ENCODE measurements at places on chromosomes 5 and 9. TPM values are rescaled to one million over a fixed set of nuclear protein-coding genes. Genes with fewer than 3 reads are reported as not detected.
A peak's percentile ranks its signal among the peaks of the same experiment; 100 is the strongest.

NPR3 gene
- 88.2 TPM for total RNA-seq

CDKN2B gene
- total RNA-seq, result 5.6 TPM

SLC25A48 gene
- total RNA-seq, result not detected

EQTN gene
- not detected for total RNA-seq

GRCh38 chr9:97979788-97980478 is 3.2 kb upstream of the ANP32B start:
- H3K36me3 ChIP-seq, result no peaks in the 10 kb centered on the region
- no peaks in the 10 kb centered on the region for H3K27me3 ChIP-seq
- H3K4me3 ChIP-seq, result no peak overlapping the region
- H3K27ac ChIP-seq, result no peak overlapping the region
- no peak for DNase-seq

- H3K4me3 ChIP-seq, result no peak overlapping the region
- H3K27ac ChIP-seq, result no peak overlapping the region
- H3K4me1 ChIP-seq, result no peaks in the 10 kb centered on the region
- H3K36me3 ChIP-seq, result no peaks in the 10 kb centered on the region
- DNase-seq, result no peak
Measured at GRCh38 chr5:28864006-28864405, 1825.6 kb upstream of the CDH9 start.

MFAP3 gene
- total RNA-seq, result 67.0 TPM

TMOD1 gene
- total RNA-seq, result 0.18 TPM

PCDHA5 gene
- total RNA-seq, result not detected

RANBP17 gene
- total RNA-seq, result 29.7 TPM

GRXCR2 gene
- not detected for total RNA-seq

GABRA6 gene
- not detected for total RNA-seq

DNA sequence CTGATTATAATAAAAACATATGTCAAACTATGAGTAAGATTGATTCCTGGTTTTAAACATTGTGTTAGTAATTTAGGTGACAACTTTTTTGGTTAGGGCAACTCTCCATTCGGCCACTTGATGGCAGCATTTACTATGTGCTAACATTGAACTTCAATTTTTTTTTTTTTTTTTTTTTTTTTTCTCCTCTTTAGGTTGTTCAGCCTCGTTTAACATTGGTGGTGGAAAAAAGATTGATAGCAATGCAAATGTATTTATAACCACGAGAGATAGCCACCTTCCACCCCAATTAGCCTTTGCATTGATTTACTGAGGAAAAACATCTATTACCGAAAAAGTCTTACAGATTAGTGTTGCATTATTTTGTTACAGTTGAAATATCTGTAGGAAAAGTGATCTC is 159.1 kb downstream of the CSNK1G3 start:
- no peak overlapping the region for H3K27ac ChIP-seq
- no peaks in the 10 kb centered on the region for H3K27me3 ChIP-seq
- H3K4me1 ChIP-seq, result peaks cover 4% of the 10 kb centered on the region
- DNase-seq, result peak; percentile 30

DNA sequence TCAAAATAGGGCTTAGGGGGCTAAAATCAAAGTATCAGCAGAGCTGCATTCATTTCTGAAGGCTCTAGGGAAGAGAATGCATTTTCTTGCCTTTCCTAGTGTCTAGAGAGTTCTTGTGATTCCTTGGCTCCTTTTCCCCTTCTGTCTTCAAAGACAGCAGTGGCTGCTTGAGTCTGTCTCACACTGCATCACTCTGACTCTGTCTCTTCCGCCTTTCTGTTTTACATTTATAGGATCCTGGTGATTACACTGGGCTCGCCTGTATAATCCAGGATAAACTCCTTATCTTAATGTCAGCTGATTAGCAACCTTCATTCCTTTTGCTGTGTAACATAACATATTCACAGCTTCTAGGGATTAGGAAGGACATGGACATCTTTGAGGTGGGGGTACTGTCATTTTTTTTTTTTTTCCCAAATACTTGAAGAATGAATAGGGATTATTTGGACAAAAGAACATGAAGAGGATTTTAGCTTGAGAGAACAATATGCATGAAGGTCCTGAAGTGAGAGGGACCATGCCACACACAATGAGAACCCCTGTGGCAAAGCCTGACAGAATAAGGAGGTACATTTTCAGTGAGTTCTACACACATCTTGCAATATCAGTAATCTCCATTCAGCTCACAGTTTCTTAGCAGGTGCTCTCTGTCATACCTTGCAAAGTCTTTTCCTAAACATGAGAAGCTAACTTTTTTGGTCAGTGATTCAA is 267.6 kb downstream of the FAM170A start:
- no peak overlapping the region for H3K4me3 ChIP-seq
- H3K27ac ChIP-seq, result no peak overlapping the region
- H3K36me3 ChIP-seq, result no peaks in the 10 kb centered on the region
- H3K4me1 ChIP-seq, result no peaks in the 10 kb centered on the region
- no peak for DNase-seq
- no peaks in the 10 kb centered on the region for H3K27me3 ChIP-seq

- no peaks in the 10 kb centered on the region for H3K36me3 ChIP-seq
- H3K27me3 ChIP-seq, result no peaks in the 10 kb centered on the region
- no peak overlapping the region for H3K27ac ChIP-seq
- H3K4me3 ChIP-seq, result peak overlapping the region; percentile 90
- no peaks in the 10 kb centered on the region for H3K4me1 ChIP-seq
Measured at GRCh38 chr9:100474082-100474923, 1.4 kb downstream of the TMEFF1 start.

GRCh38 chr9:36866840-36867239 is 167.2 kb downstream of the PAX5 start:
- no peak overlapping the region for H3K4me3 ChIP-seq
- no peaks in the 10 kb centered on the region for H3K4me1 ChIP-seq
- DNase-seq, result no peak
- no peak overlapping the region for H3K27ac ChIP-seq
- H3K36me3 ChIP-seq, result no peaks in the 10 kb centered on the region

C9orf50 gene
- total RNA-seq, result not detected

ANKS6 gene
- total RNA-seq, result 8.6 TPM

DNA sequence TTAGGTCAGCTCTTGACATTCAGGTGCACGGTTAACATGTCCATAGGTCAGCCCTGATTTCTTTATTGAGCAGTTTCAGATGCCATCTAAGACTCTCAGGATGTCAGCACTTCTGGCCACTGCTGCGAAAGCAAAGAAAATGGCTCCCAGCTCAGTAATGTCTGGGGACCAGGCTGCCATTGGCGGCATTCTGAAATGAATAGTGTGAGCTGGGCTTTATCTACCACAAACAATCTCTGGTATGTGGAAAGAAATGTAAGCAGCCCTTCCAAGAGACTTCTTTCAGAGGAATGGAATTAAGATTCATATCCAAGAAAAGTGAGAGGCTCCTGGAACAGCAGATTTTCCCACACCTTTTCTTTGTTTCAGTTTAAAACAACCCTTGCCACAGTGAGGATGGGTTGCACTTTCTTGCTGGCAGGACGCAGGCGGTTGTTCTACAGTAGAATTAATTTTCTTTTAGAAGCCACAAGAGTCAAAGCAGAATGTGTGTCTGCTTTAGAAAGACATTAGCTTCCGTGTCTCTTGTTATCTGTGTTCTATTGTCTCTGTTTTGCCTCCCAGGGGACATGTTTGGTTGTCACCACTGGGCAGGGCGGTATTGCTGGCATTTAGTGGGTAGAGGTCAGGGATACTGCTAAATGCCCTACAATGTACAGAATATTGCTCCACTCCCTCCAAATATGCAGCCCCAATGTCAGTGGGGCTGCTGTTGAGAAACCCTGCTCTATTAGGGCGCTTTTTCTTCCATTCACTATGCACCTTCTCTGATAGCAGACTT is 149.9 kb upstream of the ANKH start:
- DNase-seq, result peak; percentile 80
- H3K4me3 ChIP-seq, result no peak overlapping the region
- H3K36me3 ChIP-seq, result no peaks in the 10 kb centered on the region
- no peaks in the 10 kb centered on the region for H3K27me3 ChIP-seq
- peaks cover 10% of the 10 kb centered on the region for H3K4me1 ChIP-seq

PTTG1 gene
- 95.0 TPM for total RNA-seq

- DNase-seq, result no peak
- no peaks in the 10 kb centered on the region for H3K27me3 ChIP-seq
- no peaks in the 10 kb centered on the region for H3K36me3 ChIP-seq
- H3K4me1 ChIP-seq, result no peaks in the 10 kb centered on the region
- no peak overlapping the region for H3K27ac ChIP-seq
- no peak overlapping the region for H3K4me3 ChIP-seq
Measured at GRCh38 chr5:4941957-4942830, 197.9 kb upstream of the ADAMTS16 start.

GRCh38 chr5:5505815-5506214 is 83.3 kb downstream of the ICE1 start:
- no peaks in the 10 kb centered on the region for H3K36me3 ChIP-seq
- DNase-seq, result no peak
- no peaks in the 10 kb centered on the region for H3K4me1 ChIP-seq
- no peak overlapping the region for H3K4me3 ChIP-seq
- H3K27me3 ChIP-seq, result no peaks in the 10 kb centered on the region
- H3K27ac ChIP-seq, result no peak overlapping the region

STOML2 gene
- total RNA-seq, result 250 TPM

DNA sequence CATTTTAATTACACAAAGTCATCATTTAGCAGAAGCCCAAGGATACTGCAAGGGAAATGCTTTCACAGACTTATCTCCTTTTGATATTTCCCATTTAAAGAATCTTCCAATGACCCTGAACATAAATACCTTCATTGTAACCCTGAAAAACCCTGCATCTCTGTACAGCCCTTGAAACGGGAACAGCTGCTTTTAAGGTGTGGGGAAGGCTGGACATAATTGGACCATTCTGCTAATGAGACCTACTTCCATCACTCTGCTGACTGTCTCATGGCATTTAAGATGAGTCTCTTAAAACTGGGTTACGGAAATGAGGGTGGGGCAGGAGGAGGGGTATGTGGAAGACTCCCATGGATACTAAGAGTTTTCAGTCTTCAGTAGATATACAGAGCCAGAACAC is 485.8 kb downstream of the BRINP1 start:
- H3K27me3 ChIP-seq, result no peaks in the 10 kb centered on the region
- DNase-seq, result no peak
- no peaks in the 10 kb centered on the region for H3K4me1 ChIP-seq
- H3K4me3 ChIP-seq, result no peak overlapping the region
- no peaks in the 10 kb centered on the region for H3K36me3 ChIP-seq
- H3K27ac ChIP-seq, result no peak overlapping the region

DNA sequence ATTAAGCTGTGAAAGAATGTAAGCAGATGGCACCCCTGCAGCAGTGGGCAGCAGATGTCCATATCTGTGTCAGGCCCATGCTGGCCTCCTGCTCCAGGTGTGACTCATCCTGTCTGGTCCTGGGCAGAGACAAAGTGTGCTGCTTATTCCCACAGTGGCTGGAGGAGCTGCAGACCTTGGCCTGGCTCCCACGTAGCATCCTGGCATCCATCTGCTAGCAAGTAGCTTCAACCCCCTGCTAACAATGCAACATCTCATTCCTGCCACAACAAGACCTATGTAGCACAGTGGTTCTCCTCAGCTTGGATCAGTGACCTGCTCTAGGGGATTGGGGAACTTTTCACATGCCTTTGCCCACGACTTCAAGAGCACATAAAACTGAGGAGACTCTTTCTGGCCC is 126.4 kb upstream of the SLC12A2 start:
- peaks cover 8% of the 10 kb centered on the region for H3K4me1 ChIP-seq
- H3K36me3 ChIP-seq, result no peaks in the 10 kb centered on the region
- no peaks in the 10 kb centered on the region for H3K27me3 ChIP-seq

DNA sequence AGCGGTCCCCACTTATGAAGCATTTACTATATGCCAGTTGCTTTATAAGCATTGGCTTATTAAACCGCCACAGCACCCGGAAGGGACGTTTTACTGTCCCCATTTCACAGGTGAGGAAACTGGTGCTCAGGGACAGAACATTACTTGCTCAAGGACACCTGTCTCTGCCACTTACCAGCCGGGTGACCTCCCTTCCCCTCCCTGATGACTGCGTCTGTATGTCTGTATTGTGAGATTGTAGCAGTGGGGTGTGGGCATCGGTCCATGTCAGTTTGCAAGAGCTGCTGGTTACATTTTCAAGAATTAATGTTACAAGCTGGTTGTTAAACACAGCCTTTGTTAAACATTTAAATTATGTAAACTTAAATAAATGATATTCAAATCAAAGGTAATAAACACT is 77.6 kb upstream of the LMX1B start:
- no peaks in the 10 kb centered on the region for H3K4me1 ChIP-seq
- no peaks in the 10 kb centered on the region for H3K36me3 ChIP-seq
- H3K27ac ChIP-seq, result no peak overlapping the region
- DNase-seq, result no peak

BAG1 gene
- 4.5 TPM for total RNA-seq

ENHO gene
- not detected for total RNA-seq

- no peaks in the 10 kb centered on the region for H3K4me1 ChIP-seq
- no peak for DNase-seq
- no peaks in the 10 kb centered on the region for H3K36me3 ChIP-seq
- H3K27ac ChIP-seq, result no peak overlapping the region
- peaks cover 16% of the 10 kb centered on the region for H3K27me3 ChIP-seq
- H3K4me3 ChIP-seq, result no peak overlapping the region
Measured at GRCh38 chr9:89502671-89503070, 4.8 kb upstream of the SEMA4D start.

GRCh38 chr9:128523199-128523925 is 18.8 kb downstream of the GLE1 start:
- H3K4me1 ChIP-seq, result peaks cover 7% of the 10 kb centered on the region
- peaks cover 23% of the 10 kb centered on the region for H3K36me3 ChIP-seq
- H3K4me3 ChIP-seq, result no peak overlapping the region
- no peak overlapping the region for H3K27ac ChIP-seq

DNA sequence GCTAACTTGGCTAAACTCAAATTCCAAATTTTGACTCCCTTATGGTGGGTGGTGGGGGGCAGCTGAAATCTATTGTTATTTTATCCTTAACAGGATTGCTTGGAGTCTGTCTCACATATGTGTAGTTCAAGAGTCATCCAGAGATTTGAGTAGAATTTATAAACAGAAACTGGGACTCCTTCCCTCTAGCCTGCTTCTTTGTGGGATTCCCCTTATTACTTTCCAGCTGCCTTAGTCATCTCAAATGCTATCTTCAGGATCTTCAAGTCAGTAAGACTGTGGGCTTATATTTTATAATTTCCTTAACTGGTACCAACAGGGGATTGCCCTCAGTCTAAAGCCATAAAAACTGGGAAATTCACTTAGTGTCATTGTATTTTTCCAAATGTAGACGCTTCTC is 55.5 kb downstream of the NNT start:
- H3K4me1 ChIP-seq, result peaks cover 2% of the 10 kb centered on the region
- no peak overlapping the region for H3K27ac ChIP-seq

DNA sequence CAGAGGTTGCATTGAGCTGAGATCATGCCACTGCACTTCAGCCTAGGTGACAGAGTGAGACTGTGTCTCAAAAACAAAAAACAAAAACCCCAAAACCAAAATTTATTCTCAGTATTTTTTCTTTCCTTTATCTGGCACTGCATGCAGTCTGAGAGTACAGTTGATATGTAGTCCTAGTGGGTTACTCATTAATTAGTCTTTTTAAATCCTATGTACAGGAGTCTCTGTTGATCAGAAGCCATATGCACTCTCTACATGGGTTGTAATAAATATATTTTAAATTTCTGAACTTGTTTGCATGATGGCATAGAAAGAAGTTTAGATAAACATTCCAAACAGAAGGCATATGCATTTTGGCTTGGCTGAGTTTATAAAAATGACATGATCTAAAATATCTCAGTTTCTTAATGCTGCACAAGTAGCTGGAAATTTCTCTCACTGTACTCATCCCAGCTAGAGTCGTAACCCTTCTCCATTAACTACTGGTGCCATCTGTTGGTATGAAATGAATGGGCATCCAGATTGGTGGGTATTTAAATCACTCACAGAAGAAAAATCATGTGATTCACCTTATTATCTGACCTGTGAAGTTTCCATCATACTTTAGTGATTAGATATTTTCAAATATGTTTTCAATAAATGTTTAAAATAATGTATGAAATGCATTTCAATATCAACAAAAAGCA is 284.8 kb downstream of the CTNND2 start:
- H3K27ac ChIP-seq, result no peak overlapping the region
- no peaks in the 10 kb centered on the region for H3K4me1 ChIP-seq
- no peaks in the 10 kb centered on the region for H3K36me3 ChIP-seq
- DNase-seq, result no peak
- H3K4me3 ChIP-seq, result no peak overlapping the region

Measured in IMR-90 (cell line).